ENCODE measurements at places on chromosomes 12 and 14.

DNA sequence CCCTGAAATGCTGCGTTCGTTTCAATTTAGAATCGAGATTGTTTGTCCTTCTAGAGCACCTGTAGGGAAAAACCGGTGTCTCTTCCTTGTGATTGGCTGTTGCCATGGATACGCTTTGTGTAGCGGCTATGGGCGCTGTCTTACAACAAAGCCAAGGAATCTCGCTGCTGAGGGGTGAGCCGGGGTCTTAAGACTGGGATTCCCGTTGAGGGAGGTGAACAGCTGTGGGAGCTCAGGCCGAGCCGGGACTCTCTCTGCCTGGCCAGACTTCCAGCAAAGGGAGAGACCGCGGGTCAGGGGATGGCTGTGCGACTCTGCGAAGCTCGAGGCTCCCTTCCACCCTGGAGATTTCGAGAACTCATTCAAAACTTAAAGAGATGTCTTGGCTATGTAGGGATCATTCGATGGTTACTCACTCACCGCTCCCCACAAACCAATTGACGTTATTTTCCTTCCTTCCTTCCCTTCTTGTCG, at the start of the genes LRRIQ1 and TSPAN19:
Gene LRRIQ1 (plus strand): TSS at position 118 of the 474 bp plus-strand sequence. CDS start 1,826 bp downstream, outside the sequence.
Gene TSPAN19 (minus strand): TSS at position 44 of the 474 bp plus-strand sequence. CDS start 6,331 bp downstream, outside the sequence.
- DNase-seq: no peak

DNA sequence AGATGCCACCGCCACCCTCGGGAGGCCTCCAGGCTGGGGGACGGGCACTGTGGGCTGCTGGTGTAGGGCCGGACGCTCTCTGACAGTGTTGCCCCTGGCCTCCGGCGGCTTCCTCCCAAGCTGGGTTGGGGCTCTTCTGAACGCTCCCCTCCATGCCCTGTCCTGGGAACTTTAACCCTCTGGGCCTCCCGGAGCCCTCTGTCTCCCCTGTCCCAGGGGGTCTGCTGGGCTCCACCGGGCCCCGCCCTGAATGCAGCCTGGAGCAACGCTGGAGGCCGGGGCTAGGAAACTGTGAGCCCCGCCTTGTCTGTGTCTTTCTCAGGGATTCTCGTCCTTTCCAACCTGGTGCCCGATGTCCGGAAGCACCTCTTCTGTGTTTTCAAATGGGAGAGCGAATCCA, 45.7 kb upstream of the FBRSL1 start:
- no peak for DNase-seq

DNA sequence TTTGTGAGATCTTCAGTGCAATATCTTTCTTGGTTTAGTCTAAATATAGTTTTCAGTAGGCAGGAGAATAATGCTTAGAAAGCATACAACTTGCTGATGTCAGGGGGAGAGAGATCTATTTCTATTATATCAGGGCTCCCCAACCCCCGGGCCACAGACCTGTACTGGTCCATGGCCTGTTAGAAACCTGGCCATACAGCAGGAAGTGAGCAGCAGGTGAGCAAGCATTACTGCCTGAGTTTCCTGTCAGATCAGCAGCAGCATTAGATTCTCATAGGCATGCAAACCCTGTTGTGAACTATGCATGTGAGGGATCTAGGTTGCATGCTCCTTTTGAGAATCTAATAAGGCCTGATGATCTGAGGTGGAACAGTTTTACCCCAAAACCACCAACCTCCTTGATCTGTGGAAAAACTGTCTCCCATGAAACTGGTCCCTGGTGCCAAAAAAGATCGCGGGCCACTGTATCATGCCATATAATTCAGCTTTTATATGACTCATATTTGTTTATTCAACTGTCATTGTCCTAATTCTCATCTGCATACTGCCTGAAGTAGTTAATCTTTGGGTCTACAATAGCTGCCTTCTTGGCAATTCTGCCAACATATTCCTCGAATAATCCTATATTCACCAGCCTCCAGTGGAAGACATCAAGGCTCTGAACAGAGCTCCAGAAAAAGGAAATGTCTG, 163.6 kb upstream of the DYRK2 start:
- no peak for DNase-seq

DNA sequence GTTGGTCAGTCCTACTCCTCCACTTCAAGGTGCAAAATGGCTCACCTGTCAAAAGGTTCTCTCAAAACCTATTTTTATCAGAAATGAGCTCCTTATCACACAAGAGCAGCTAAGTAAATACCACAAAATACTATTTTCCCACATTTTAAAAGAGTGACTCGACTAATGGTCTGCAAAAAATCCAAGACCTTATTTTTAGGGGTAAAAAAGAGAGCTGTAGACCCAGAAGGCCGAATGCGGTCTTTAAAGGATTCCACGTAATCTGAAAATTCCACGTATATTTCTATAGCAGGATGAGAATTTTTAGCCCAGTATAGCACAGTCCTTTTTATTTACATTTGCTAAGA, 3.8 kb downstream of the C14orf93 start:
- DNase-seq: no peak

GRCh38 chr12:90682398-90682797, 272.6 kb downstream of the CCER1 start:
- DNase-seq: no peak

GRCh38 chr14:50347521-50347920, 35.4 kb downstream of the DMAC2L start:
- no peak for DNase-seq

GRCh38 chr14:32023540-32023939, 53.6 kb upstream of the ARHGAP5 start:
- no peak for DNase-seq

GRCh38 chr14:21042918-21043317, 756 bp downstream of the RNASE7 start:
- DNase-seq: no peak

DNA sequence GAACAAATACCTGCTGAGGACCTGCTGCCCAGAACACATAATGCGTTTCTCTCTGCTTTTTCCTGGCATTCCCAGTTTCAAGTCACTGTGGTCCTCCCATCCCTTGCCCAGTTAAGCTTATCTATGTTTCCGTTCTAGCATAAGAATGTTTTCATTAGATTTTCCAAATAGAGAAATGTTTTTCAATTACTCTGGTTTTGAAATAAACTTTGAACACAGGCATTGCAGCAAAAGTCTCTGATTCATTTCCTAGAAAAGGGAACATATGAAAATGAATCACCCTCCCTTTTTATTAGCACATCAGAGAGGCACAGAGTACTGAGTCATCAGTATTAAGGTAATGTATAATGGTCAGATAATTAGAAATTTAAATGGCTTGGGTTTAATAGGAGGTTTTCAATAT, 201.1 kb upstream of the TMEM260 start:
- DNase-seq: no peak

DNA sequence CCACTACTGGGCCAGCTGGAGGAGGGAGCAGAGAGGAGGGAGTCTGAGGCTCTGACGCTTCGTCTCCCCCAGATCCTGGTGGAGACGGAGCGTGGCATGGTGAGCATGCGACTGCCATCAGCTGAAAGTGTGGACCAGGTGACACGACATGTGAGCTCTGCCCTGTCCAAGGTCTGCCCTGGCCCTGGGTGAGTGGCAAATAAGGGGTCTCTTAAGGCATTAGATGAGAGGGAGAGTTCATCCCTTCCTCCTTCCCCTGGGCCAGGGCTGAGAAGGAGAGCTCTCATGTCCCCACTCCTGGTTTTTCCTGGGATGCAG, 2.5 kb downstream of the CARMIL3 start:
- no peak for DNase-seq
